Caco-2 (cell line): ENCODE measurements at places on chromosomes 11 and 22. TPM values are rescaled to one million over a fixed set of nuclear protein-coding genes. Genes with fewer than 3 reads are reported as not detected.

- no peak for DNase-seq
These were observed 79.1 kb upstream of the KCNQ1OT1 start for GRCh38 chr11:2778630-2779498.

GRCh38 chr22:35558031-35558430 is 17.4 kb downstream of the RASD2 start:
- no peak for DNase-seq

DNA sequence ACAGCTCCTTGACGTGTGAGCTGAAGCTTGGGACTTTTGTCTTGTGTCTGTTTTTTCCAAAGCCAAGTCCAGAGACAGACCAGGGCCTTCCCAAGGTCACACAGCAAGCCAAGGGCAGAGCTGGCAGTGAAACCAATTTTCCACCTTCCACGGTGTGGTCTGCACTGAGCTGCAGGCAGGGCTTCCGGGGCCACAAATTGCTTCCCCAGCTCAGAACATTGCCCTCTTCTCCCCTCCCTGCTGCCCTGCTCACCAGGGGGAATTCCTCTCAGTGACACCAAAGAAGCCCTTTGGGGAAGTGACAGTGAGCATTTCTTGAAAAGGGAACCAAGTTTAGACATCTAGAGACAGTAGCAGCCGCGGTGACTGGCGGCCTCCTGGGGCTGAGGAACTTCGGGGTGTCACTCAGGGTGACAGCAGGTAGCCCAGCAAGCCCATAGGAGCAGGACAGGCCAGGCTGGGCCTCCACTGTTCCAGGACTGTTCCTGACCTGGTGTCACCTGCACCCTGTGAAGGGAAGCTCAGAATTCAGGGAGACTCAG is 9.2 kb downstream of the FXYD2 start:
- DNase-seq = no peak

DNA sequence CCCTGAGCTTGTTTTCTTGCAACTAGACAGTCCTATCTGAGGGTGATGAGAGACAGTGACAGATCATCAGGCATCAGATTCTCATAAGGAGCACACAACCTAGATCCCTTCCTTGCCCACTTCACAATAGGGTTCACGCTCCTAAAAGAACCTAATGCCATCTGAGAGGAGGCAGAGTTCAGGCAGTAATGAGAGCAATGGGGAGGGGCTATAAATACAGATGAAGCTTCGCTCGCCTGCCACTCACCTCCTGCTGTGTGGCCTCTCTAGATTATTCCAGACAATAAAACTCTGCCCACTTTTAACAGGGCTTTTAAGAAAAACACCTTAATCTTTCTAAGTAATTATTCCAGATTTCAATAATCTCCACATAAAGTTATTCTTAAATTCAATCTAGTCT is 43.9 kb upstream of the PAK1 start:
- no peak for DNase-seq

DNA sequence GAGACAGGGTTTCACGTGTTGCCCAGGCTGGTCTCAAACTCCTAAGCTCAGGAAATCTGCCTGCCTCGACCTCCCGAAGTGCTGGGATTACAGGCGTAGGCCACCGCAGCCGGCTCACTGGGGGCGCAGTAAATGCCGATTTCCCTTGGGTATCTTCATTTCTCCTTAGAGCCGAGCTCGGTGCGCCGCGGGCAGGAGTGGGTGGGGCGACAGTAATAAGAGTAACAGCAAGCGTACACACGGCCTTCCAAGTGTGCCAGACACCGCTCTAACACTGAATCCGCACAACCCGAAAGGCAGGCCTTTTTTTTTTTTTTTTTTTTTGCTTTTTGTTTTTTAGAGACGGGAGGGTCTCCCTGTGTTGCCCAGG is 500 bp upstream of the ADSL start:
- DNase-seq = peak; percentile 45

DNA sequence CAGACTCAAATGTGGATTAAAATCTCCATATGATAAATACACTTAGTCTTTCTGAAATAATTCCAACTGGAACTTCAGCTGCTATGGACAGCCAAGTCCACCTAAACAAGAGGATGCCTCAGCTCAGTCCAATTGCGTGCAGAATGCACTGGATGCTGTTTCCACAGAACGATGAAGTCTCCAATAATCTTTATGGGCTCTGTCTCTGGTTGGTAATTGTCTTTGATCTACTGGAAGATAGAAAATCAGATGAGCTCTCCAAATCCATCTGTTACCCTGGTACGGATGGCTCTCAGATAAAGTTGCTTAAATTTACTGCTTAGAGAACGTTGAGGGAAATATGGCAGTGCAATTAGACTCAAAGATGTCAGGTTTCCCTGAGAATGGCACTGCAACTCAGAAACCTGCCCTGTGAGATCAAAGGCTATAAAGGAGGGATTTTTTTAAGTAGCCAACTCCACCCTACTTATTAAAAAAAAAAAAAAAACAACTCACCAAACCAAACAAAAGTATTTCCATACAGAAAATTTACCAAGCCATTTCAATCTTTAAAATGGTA is 859 bp upstream of the BIRC3 start:
- DNase-seq = no peak

DNA sequence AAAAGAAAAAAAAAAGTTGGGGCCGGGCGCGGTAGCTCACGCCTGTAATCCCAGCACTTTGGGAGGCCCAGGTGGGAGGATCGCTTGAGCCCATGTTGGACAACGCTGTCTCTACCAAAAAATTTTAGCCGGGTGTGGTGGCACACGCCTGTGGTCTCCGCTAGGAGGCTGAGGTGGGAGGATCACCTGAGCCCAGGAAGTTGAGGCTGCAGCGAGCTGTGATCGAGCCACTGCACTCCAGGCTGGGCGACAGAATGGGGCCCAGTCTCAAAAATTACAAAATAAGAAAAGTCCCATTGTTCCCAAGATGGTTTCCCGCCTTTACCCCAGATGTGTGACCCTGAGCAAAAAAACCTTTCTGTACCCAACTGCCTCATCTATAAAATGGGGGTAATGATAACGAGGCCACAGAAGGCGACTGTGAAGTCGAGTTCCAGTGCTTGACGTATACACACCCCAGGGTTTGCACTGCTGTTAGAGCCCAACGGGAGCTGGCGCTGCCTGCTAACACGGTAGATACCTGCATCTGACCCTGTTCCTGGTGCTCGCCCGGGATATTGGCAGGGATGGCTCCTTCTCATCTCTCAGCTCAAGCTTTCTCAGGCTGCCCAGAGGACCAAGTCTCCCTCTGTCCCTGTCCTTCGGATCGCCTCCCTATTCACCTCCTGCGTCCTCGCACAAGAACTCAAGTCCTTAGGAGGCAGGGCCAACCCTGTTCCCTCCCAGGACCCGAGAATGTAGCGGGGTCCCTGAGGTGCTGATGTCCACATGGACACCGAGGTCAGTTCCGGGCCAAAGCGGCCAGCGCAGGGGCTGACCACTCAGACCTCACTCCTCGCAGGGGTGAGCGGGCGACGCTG is 1.1 kb upstream of the RPLP2 start:
- DNase-seq = no peak

- DNase-seq = no peak
These were observed 46.7 kb upstream of the SCUBE2 start for GRCh38 chr11:9138133-9138453.

DNA sequence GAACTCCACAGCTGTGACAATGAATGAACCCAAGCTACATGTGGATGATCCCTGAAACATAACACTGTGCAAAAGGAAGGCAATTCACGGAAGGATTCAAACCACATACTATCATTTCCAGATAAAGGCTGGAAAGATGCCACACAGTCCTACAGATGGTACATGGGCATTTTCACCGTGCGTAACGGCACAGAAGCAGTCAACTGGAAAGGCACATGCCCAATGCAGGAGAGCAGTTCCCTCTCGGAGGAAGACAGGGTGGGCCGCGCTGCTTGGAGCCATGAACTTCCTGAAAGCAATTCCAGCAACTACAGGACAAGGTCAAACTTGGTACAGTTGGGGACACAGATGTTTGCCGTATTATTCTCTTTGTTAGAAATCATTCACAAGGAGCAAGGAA is 103.7 kb downstream of the SHANK2 start:
- DNase-seq = no peak

DNA sequence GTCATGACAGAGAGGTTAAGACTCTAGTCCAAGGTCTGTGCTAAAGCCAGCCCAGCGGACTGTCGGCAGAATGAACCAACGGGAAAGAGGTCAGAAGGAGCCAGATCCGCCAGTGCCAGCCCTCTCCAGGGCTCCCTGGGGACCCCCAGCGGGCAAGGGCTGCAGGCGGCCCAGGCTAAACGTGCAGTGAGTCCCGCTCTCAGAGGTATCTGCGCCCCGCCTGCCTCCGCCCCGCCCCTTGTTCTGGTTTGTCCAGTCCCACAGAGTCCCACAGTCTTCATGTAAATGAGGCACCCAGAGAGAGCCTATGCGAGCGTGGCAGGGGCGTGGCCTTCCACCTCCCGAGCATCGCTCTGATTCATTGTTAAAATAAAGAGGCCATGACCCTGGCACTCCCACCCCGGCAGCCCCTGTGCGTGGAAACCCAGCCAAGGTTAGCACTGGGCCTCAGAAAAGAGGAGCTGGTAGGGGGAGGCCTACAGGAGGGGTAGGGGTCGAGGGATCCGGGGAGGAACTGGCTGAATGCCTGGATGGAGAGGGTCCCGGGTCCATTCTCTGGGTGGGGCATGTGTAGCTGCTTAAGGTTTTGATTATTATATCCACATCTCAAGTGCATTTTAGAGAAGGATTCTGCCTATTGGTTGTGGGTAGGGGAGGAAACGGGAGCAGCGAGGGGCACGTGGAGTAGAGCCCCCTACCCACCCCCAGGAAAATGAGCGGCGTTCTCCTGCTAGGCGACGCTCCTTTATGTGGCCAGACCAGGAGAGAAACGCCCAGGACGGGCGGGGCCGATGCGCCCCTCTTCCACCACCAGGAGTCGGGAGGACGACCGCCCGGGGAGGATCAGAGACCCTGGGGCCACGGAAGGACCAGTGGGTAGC is at the start of gene TRIOBP:
Gene TRIOBP, plus strand, starts transcription at position 392 of the 881 bp plus-strand sequence. CDS start 4,318 bp downstream, outside the sequence.
- DNase-seq = peak; percentile 98

GRCh38 chr11:12140186-12140793 is 29.9 kb downstream of the MICAL2 start:
- peak; percentile 3 for DNase-seq

DNA sequence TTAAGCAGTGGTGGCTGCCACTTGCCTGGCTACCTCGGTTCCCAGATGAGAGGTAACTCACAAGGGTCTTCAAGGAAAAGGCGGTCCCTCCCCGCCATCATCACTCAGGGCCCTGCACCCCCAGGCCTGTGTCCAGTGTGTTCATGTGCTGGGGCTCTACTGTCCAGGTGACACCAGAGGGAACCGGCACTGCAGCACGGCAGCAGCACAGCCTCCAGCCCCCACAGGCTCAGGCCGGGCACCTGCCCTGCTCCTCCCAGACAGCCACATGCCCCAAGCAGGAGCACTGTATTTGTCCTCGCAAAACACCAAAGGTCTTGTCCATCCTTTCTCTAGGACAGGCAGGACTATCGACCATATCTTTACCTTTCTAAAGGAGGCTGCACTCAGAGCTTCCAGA is 982.1 kb downstream of the NTM start:
- no peak for DNase-seq

- DNase-seq = no peak
These were observed 217.7 kb downstream of the LUZP2 start for GRCh38 chr11:24714601-24715000.

- DNase-seq = no peak
These were observed 27.3 kb downstream of the CTR9 start for GRCh38 chr11:10778217-10778970.

DNA sequence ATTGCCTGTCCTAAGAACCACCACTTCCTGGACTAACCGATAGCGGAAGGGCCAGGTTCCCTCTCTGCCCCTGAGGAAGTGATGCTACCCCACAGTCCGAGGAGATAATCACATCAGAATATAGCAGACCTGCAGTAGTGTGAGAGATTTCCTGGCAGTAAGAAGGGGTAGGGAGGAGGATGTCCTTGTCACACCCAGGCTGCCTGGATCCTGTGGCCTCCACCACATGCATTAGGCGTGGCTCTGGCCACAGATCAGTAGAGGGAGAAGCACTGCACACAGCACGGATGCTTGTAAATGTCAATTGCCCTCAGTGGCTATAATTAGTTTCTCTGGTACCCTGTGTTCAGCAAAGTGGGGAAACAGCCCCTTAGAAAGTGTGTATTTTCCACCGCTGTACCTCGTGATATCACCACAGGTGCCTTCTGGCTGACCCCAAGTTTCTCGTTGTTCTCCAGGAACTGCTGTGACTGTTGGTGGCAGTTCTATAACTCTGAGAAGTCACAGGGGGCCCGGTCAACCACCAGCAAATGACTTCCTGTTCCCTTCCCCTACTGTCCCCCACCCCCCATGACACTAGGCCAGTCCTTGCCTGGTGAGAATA is 61.8 kb downstream of the UBASH3B start:
- no peak for DNase-seq

GRCh38 chr11:119942583-119943297 is 195.2 kb downstream of the TRIM29 start:
- no peak for DNase-seq

GRCh38 chr11:115257270-115257669 is 246.9 kb downstream of the CADM1 start:
- DNase-seq = no peak

DNA sequence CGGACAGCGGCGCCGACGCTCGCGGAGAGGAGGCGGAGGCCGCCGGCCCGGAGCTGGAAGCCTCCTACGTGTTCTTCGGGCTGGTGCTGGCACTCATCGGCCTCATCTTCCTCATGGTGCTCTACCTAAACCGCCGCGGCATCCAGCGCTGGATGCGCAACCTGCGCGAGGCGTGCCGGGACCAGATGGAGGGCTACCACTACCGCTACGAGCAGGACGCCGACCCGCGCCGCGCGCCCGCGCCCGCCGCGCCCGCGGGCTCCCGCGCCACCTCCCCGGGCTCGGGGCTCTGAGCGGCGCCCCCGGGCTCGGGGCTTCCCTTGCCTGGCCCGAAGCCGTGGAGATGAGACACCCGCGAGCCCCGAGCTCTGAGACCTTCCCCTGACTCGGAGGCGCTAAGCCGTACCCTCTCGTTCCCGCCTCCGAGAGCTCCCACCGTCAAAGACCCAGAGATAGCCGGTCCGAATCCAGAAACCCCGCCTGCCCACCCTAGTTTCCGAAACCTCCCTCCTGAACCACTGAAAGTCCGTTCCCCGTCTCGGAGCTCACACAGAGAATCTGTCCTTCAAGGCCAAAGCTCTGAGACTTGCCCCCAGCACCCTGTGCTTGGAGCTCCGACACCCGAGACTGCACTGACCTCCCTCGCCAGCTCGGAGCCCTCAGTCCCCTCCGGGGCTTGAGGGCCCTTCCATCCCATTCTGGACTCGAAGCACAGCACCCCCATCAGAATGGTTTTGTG is 1.5 kb downstream of the TPBGL start:
- DNase-seq = no peak

DNA sequence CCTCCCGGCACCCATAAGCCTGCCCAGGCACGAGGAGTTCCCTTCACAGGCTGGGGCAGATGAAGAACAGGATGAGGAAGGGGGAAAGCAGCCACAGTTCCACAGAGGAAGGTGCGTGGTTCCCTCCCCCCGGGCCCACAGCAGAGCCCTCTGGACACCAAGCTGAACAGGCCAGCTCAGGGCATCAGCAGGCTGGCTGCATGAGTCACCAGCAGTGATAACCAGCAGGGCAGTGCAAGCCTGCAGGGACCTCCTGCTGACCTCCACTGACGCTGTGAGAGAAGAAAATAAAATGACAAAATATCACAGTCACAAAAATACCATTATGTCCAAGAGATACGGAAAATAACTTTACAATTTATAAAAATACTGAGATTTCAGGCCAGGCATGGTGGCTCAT is 11.5 kb downstream of the RTL6 start:
- DNase-seq = no peak

HOATZ gene
- total RNA-seq = not detected in 2 replicates

TIMP3 gene
- total RNA-seq = 72.8 and 86.4 TPM in 2 replicates

CXCR5 gene
- not detected in 2 replicates for total RNA-seq

DERL3 gene
- 4.4 and 5.4 TPM in 2 replicates for total RNA-seq

CHADL gene
- 0.32 TPM in 1 of 2 replicates, not detected in the other for total RNA-seq
